ENCODE measurements at places on chromosomes 2 and 18. TPM values are rescaled to one million over a fixed set of nuclear protein-coding genes. Genes with fewer than 3 reads are reported as not detected.
A peak's percentile ranks its signal among the peaks of the same experiment; 100 is the strongest.

GRCh38 chr2:8203364-8203763, 478.5 kb upstream of the ID2 start:
- no peak for DNase-seq

Gene TRIM43
- total RNA-seq: not detected

DNA sequence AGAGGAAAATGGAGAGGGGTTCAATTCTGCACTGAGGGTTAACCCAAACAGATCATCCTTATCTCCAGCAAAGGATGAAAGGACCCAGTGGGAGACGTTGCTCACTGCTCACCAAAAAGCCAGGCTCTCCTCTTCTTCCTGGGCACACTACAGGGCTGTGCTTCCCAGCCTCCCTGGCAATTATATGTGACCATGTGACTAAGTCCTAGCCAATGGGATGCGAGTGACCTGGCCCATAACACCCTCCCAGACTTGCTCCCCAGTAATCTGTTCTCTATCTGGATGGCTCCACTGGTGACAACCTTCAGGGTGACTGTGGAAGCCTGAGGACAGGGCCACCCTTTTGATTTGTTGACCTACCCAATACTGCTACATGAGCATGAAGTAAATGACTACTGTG, 10.9 kb upstream of the PRKCE start:
- DNase-seq: no peak

DNA sequence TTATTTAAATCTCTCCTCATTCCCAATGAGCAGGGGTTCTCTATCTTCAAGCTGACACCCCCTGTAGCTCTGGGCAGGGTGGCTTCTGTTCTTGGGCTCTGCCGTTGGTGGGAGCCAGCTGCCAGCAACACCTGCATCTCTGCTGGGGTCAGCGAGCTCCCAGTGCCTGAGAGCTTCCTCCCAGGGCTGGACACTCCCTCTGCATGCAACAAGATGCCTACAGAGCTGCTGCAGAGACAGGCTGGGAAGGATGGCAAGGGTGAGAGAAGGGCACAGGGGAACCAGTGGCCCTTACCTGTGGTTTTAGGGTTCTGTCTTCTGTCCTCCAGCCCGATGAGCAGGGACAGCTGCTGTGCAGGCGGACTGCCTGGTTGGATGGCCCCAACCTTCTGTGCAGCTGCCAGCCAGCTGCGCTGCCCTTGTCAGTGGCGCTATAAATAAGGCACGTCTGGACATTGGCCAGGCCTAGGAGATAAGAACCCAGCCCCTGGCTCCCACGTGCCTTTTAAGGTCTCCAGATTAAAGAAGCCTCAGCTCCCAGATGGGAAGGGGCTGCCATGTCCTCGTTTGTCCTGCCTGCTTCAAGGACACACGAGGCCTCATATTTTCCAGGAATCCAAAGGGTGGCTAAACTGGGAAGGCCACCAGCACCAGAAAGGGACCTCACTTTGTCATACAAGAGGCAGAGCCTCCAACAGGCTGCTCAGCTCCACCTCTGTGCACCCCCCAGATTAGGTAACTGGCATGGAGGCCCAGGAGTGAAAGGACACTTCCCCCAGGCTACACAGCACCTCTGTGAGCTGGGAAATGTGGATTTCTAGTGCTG, 39.5 kb upstream of the FHL2 start:
- peak; percentile 77 for DNase-seq

Gene GLB1L
- total RNA-seq: 7.6 TPM

GRCh38 chr18:46418663-46419260, 238.3 kb downstream of the LOXHD1 start:
- no peak for DNase-seq

GRCh38 chr18:60560071-60560470, 187.5 kb upstream of the MC4R start:
- DNase-seq: no peak

DNA sequence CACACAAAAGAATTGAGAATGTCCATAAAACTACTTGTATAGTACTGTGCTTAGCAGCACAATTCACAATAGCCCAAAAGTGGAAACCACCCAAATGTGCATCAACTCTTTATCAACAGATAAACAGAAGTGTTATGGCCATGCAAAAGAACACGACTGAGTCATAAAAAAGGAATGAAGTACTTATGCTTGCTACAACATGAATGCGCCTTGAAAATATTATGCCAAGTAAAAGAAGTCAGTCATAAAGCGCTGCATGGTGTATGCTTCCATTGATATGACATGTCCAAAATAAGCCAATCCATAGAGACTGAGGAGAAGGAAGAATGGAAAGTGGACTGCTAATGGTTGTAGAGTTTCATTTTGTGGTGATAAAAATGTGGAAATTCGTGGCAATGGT, 12.1 kb upstream of the MAP2 start:
- no peak for DNase-seq

- DNase-seq: no peak
Measured at GRCh38 chr2:26581266-26581990, 59.7 kb downstream of the CIB4 start.

DNA sequence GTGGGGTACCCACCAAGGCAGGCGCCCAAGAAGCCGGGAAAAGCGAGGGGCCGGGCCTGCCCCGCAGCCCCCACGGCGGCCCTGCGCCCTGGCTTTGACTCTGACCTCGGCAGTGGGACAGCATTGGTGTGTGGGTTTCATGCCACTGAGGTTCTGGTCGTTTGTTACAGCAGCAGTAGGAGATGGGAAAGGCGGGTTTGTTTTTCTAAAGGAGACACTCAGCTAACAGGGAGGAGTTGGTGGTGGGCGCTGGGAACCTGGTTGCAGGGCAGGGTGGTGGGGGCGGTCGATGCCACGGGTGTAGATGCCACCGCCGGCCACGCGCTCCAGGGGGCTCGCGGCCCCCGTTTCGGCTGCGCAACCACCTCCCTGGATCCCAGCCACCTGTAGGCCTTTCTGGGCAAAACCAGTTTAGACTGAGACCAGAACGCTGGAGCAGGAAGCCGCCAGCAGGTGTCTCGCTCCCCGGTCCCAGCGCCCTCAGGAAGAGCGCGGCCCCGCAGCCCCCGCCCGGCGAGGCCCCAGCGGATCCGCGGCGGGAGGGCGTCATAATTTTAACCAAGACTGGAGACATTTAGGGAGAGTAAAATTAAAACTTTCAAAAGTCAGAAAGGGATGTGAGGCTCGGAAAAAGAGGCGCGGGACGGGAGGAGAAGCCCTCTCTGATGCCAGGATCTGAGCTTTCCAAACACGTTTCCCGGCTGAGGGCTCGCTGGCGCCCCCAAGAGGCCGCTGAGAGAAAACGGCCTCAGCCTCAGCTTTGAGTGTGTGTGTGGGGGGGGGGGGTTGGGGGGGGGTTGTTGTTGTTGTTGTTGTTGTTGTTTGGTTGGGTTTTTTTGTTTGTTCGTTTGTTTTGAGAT, 17.4 kb downstream of the CIDEA start:
- peak; percentile 71 for DNase-seq

DNA sequence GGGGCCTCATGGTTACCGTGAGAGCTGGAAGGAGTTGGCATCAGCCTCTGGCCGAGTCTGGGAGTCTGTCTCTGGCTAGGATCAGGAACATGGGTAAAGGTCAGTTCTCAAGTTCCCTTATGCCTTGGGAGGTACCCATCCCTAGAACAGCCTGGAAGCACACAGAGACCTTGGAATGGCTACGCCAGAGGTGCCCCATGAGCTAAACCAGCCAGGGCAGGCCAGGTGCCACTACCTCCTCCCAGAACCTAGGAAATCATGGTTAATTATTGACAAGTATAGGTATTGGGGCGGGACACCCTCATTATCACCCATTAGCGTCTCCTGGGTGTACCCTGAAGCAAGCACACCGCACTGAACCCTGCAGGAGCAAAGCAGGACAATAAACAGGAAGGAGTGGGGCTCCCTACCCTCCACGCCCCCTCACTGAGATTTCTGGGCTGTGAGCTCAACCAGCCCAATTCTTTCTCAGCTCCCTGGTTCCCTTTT, 3.0 kb upstream of the ASPRV1 start:
- no peak for DNase-seq

DNA sequence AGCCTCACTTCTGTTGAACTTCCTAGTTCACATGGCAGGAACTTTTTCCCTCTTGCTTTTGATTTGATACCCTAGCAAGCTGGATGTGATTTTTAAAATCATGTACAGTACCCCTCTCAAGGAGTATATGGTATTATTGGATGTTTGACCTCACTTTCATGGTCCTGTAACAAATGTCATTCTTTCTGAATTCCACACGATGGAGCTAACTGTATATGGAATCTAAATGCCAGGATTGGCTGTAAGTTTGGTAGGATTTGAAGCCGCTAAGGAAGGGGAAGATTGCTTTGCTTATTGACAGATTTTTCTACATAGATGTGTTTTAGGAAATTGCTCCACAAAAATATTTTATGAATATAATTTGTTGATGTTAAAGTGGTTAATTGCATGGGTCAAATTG, 18.3 kb downstream of the MAIP1 start:
- peak; percentile 45 for DNase-seq

Gene SPP2
- not detected for total RNA-seq

Gene CXCR1
- not detected for total RNA-seq

- no peak for DNase-seq
Measured at GRCh38 chr2:85165088-85165690, 32.0 kb downstream of the TCF7L1 start.

Gene RAB6C
- total RNA-seq: not detected

GRCh38 chr18:604771-605170, 8.0 kb downstream of the CLUL1 start:
- no peak for DNase-seq

Gene PELI1
- 5.5 TPM for total RNA-seq

GRCh38 chr2:121790276-121790956, 35.0 kb downstream of the TSN start:
- peak; percentile 69 for DNase-seq

DNA sequence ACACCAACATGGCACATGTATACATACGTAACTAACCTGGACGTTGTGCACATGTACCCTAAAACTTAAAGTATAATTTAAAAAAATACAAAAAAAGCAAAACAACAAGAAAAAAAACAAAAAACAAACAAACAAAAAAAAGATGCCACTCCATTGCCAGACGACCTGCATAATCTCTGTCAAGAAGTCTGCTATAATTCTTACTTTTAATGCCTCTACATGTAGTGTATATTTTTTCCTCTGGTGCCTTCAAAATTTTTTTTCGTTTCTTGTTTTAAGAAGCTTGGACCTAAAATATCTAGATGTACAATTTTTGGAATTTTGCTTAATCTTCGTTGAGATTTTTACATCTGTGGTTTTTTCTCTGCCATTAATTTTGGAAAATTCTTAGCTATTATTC, 235.6 kb upstream of the ZNF521 start:
- DNase-seq: no peak

DNA sequence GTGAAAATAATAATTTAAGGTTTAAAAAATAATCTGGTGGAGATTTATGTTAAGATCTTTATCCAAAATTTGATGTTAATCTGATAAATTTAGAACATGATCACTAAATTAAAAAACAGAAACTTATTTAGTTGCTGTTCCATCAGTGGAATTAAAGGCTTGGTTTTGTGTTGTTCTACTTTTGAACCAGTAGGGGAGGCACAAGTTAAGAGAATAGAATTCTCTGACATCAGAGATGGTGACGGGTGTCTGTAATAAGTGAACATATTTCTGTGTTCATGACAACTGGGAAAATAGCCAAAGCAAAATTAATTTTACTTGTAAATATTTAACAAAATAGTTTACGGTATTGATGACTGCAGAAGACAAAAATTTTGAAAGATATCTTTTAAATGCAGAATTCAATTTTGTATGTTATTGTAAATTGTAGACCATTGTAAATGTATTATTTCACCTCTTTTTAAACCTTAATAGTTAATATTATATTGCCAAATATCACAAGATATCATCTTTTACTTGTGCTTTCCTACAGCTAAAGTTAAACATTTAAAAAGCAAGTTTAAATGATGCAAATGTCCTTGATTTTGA, 106.0 kb downstream of the UBR3 start:
- DNase-seq: peak; percentile 29
